ENCODE measurements at places on chromosomes 11 and 22.

- no peak for DNase-seq
Observed at GRCh38 chr11:10762185-10762584, 11.1 kb downstream of the CTR9 start.

DNA sequence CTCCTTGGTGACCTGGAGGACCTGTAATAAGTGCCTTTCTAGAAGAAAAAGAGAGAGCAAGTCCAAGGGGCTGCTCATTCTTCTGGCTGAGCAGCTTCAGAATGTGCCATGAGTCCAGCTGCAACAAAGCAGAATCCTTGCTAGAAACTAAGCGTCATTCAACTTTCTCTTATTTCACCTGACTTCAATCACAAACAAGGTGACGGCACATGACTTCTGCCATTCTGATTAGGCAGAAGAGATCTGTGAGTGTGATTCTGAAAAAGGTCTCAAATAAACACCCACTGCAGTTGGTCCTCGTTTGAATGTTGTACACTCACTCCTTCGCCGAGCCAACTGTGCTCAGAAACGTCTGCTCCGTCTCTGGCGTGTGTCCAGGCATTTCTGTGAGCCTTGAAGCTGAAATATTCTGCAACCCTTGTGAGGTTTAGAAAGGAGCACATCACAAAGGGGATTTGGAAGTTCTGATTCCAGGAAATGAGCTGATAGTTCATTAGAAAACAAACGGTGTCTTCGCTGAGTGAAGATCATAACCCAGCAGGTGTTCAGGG lies 623.8 kb upstream of the KIRREL3 start:
- DNase-seq = no peak

- no peak for DNase-seq
Observed at GRCh38 chr22:29117799-29118477, 45.1 kb downstream of the KREMEN1 start.

- no peak for DNase-seq
Observed at GRCh38 chr22:44596396-44597125, 98.5 kb upstream of the RTL6 start.

GRCh38 chr11:86101493-86101892 lies 32.6 kb upstream of the PICALM start:
- DNase-seq = no peak

DNA sequence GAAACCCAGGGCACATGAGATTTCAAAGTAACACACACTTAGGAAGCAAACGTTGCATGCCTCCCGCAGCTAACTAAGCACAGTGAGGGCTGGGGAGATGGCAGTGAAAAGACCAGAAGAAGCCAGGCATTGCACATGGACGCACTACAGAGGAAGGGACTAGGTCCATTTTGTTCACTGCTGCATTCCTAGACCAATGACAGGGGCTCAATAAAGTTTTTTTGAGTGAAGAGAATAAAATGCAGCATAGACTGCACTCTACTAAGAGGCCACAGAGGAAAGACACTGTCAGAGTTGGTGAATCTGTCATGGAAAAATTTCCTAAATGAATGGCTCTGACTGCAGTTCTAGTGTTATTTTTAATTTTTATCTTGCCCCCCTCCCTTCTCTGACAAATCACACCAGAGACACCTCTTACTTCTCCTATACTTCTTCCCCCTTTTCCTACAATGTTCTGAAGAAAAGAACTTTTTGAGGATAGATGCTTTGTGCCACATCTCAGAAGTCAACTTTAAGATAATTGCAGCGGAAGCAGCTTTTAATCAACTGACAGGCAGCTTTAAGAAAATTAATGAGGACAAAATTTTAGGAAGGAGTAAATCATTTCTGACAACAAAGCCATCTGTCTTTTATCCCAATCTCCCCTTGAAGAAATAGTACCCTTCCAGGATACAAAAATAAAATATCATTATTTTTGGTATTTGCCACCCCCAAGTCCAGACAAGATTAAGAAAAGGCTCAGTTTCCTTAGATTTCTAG lies 34.8 kb upstream of the CHRM4 start:
- DNase-seq = no peak
